ENCODE measurements at places on chromosomes 5 and 9.

GRCh38 chr5:117803533-117803932 lies 1184.8 kb downstream of the DTWD2 start:
- DNase-seq, result no peak

GRCh38 chr9:116362493-116362892 lies 208.9 kb downstream of the PAPPA start:
- DNase-seq, result no peak

GRCh38 chr5:89991592-89991991 lies 418.0 kb downstream of the CETN3 start:
- no peak for DNase-seq

DNA sequence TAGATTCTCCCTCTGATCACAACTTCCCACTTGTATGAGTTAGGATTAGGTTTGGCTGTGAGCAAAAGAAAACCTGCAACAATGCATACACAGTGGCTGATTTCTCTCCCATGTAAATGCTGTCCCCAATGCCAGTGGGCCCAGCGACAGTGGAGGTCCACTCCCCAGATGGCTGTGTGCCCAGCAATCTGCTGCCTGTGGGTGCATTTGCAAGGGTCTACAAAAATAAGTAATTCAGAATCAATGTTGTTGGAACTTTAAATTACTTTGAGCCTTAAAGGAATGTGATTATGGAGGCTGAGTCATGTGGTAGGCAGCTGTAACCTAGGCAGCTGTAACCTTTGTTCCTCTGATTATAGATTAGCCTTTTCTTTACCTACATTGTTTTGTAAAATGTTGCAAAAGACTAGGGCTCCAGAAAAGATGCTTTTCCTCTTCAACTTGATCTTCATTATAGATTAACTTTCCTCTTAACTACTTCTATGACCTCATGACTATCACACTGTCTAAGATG lies 14.2 kb upstream of the MXD3 start:
- no peak for DNase-seq

GRCh38 chr5:146025114-146025680 lies 80.2 kb downstream of the PLAC8L1 start:
- DNase-seq, result no peak

GRCh38 chr5:180020176-180020575 lies 51.4 kb downstream of the RNF130 start:
- no peak for DNase-seq

GRCh38 chr9:128405077-128405779 lies 15.4 kb upstream of the CERCAM start:
- DNase-seq, result no peak

Measured in NAMALWA (cell line).